ENCODE measurements at places on chromosomes 16 and 17.

DNA sequence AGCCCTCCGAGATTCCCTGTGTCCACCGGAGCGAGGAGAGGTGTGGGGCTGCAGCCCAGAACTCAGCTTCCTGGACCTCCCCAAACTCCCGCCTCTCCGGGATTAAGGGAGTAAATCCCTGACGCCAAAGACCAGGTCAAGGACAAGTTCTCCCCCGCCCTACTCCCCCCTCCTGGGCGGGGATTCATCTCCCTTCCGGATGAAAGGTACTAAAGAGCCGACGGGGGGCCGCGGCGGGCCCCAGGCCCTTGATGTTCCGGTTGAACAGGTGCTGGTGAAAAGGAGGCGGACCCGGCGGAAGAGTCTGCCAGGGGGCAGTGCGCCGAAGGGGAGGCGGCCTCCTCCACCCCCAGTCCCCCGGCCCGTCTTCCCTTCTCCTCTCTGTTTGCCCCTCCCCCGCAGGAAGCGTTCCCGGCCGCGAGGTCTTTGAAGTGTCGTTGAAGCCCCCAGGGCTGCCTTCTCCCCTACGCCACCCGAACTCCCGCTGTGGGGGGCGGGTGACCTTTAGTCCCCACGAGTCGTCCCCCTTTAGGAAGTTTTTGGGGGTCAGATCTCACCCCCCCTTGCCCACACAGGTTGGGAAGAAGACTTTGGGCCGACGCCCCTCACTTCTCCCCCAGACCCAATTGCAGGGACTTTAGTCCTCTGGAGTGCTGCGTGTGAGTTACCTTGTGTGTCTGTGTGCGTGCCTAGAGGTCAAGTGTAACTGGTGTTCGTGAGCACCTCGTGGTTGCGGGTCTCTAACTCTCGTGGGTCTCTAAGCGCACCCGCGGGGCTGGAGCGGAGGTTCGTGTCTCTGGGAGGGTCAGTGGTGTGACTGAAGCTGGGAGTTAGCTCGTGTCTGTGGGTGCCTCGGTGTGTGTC lies 1.1 kb upstream of the MLLT6 start:
- peak; percentile 66 for DNase-seq

- no peak for DNase-seq
Observed at GRCh38 chr17:79280866-79281572, 206.4 kb downstream of the ENGASE start.

- DNase-seq: no peak
Observed at GRCh38 chr16:71402007-71402406, 39.8 kb downstream of the TLE7 start.

DNA sequence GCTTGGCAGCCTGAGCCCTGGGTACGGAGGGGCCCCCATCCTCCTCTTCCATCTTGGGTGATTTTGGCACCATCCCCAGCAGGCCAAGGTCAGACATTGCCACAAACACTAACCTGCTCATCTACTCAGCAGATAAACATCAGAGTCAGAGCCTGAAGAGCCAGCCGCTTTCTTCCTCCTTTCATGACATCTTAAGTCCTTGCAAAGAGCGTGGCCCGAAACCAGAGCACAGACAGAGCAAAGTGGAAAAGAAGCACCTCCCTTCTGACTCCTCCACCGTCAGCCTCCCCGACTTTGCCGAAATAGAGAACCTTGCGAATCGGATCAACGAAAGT lies 60.4 kb upstream of the RPH3AL start:
- no peak for DNase-seq

GRCh38 chr17:39794249-39794970 lies 56.7 kb downstream of the GRB7 start:
- no peak for DNase-seq

- DNase-seq: no peak
Observed at GRCh38 chr16:24635900-24636610, 93.4 kb upstream of the TNRC6A start.

GRCh38 chr17:82743344-82744219 lies 8.2 kb downstream of the FN3K start:
- no peak for DNase-seq

- DNase-seq: no peak
Observed at GRCh38 chr17:16294560-16294959, 58.7 kb downstream of the CENPV start.

DNA sequence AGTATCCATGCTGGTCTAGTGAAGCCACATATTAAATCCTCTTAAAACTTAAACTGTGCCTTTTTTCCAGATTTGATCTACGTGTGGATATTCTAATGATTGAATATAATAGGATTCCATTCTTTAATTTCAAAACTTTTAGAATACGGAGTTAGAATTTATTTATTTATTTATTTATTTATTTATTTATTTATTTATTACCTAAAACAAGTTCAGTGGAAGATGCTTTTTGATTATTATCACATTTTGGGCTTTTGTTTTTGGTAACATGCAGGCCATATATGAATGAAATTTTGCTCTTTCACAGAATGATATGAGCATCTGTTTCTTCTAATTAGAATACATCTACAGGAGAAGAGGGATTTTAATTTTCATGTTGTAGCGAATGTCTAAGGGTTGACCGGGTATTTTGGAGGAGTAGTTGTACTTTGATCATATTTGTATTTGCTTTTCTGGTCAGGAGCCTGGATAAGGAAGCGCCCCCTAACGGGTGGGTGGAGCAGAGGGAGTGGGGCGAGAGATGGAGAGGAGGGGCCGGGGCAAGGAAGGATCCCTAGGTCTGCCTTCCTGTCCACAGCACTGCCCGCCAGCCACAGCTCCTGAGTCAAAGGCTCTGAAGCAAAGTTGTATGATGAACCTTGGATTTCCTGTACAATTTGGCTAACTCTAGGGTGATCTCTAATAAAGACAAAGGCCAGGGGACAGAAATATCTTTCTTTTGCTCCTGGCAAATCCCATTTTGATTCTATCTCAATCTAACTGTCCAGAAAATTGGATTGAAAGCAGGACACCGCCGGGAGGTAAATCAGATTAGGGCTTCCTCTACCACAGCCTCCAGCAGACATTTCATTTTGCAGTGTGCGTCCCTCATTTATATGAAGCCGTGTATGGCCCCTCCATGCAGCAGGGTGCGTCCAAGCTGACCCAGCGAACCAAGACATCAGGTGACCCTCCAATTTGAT lies 149.1 kb downstream of the PRKCA start:
- no peak for DNase-seq

GRCh38 chr16:57186872-57187854 lies 1.0 kb downstream of the RSPRY1 start:
- peak; percentile 11 for DNase-seq

- no peak for DNase-seq
Observed at GRCh38 chr17:79618383-79619067, 7.7 kb upstream of the RBFOX3 start.

DNA sequence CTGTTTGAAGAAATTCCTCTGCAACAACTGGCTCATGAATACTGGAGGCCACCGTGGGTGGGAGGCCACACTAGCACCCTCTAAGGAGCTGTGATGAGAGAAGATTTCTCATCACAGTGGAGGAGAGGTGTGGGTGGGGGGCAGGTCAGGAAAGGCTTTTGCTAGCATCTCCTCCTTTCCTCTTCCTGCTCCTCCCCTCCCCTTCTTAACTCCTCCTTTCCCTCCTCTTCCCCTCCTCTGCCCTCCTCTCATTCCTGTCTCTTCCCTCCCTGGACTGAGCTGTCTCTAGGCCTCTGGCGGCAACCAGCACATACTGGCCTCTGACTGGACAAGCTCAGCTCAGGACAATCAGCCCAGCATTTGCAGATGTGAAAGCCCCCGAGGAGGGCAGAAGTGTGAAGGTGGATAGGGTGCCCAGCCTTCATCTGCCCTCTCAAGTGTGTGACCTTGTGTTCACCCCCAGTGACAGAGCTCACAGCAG lies 19.0 kb upstream of the LHX1 start:
- DNase-seq: no peak

DNA sequence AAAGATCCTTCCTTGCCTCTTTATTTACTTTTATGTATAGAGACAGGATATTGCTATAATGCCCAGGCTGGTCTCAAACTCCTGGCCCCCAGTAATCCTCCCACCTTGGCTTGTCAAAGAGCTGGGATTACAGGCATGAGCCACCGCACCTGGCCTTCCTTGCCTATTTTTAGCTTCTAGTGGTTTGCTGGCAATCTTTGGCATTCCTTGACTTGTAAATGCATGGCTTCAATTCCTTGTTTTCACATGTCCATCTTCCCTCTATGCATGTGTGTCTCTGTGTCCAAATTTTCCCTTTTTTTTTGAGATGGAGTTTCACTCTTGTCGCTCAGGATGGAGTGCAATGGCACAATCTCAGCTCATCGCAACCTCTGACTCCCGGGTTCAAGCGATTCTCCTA lies 22.5 kb downstream of the HEXIM2 start:
- no peak for DNase-seq

GRCh38 chr17:41932816-41933389 lies 2.5 kb downstream of the ODAD4 start:
- DNase-seq: no peak

DNA sequence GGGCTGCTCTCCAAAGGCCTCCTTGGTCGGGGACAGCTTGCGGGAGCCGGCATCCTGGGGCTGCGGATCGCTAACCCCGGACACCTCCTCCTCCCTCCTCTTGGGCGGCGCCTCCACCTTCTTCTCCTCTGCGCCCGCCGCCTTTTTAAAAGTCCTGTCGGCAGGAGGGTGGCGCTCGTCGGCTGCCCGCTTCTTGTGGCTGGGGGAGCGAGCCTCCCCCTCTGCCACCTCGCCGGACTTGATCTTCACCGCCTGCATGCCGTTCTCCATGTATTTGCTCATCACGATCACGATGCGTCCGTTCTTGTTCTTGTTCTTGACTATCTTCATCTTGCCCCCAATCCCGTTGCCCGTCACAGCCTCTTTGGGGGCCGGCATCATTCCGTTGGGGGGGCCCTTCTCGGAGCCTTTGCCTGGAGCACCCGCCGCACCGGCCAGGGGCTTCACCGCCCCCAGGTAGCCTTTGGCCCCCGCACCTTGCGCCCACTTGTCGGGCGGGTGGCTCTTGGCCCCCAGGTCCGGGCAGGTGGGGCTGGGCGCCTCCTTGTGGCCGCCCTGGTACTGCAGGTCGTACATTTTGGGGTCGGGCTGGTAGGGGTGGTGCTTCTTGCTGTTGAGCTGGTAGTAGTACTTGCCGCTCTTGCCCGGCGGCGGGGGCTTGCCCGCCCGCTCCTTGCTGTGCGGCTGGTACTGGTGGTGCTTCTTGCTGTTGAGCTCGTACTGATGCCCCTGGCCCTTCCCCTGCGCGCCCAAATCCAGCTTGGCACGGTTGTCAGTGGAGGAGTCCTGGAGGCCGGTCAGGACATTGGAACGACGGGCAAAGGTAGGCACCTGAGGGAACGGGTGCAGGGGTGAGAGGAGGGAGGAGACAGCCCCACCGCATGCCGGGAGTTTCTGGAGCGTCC lies 4.4 kb downstream of the CBX4 start:
- no peak for DNase-seq

DNA sequence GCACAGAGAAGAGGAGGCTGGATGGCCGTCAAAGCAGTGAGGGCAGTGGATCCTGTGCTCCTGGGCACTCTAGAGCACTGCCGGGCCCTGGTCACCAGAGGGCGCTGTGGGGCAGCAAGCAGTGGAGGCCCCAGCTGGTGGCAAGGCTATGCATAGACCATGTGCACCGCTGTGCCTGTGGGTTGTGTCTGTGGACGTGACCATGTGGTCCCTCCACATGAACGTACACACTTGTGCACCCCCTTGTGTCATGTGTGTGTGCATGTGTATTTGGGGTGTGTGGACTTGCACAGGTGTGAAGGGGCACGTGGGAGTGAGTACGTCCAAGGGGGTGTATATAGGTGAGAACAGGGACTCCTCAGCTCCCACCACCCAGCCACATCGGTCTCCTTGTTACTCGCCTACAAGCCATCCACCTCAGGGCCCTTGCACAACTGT lies 4.4 kb upstream of the MAP2K3 start:
- DNase-seq: peak; percentile 84

DNA sequence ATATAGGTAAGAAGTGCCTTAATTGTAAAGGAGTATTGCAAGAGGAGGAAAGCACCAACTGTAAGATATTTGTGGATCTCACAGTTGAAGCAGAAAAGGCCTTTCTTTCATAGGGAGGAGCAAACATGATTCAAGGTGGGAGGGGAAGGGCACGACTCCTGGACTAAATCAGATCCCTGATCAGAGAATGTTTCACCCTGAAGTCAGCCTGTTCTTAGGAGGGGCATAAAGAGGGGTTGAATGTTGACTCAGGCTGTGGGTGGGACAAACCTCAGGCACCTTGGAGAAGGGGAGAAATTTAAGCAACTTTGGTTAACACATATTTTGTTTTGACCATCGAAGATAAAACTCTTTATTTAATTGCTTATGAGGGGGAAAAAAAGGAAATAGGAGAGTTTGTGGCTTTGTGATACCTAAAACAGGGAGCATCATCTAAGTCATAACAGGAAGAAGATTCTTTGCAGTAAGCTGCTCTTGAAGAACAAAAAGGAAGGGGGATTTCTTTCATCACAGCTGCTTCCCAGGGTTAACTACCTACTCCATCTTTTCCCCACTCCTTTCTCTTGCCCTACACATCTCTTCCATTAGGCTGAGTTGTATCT lies 158.6 kb upstream of the ZNF267 start:
- DNase-seq: no peak

- no peak for DNase-seq
Observed at GRCh38 chr16:55941552-55941951, 66.4 kb upstream of the CES5A start.

DNA sequence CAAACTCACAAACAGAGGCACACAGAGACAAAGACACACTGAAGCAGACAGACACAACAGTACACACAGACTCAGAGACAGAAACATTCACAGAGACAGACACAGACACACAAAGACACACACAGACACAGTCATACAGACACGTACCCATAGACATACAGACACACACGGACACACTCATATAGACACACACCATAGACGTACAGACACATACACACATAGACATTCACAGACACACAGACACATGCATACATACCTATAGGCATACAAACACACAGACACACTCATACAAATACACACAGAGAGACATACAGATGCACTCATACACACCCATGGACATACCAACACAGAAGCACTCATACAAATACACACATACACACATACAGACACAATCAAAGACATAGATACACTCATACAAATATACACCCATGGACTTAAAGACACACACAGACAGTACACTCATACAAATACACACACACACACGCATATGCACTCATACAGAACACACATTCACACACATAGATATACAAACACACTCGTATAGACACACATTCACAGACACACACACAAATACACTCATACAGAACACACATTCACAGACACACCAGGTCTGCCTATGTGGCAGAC lies 19.9 kb upstream of the MRTFB start:
- DNase-seq: no peak

GRCh38 chr17:42681976-42682721 lies at the start of gene CNTNAP1:
TSS of gene CNTNAP1 (plus strand) at chr17:42682531. CDS start at chr17:42682830, 299 bp downstream.
- no peak for DNase-seq

Measured in activated CD4-positive, alpha-beta T cell treated with anti-CD3 and anti-CD28 coated beads for 1 hour (primary cell).